Bronchial epithelial cell (primary cell): ENCODE measurements at places on chromosomes 16 and 17.

- no peak for DNase-seq
These were observed 2.6 kb downstream of the SLC16A6 start for GRCh38 chr17:68288375-68288774.

DNA sequence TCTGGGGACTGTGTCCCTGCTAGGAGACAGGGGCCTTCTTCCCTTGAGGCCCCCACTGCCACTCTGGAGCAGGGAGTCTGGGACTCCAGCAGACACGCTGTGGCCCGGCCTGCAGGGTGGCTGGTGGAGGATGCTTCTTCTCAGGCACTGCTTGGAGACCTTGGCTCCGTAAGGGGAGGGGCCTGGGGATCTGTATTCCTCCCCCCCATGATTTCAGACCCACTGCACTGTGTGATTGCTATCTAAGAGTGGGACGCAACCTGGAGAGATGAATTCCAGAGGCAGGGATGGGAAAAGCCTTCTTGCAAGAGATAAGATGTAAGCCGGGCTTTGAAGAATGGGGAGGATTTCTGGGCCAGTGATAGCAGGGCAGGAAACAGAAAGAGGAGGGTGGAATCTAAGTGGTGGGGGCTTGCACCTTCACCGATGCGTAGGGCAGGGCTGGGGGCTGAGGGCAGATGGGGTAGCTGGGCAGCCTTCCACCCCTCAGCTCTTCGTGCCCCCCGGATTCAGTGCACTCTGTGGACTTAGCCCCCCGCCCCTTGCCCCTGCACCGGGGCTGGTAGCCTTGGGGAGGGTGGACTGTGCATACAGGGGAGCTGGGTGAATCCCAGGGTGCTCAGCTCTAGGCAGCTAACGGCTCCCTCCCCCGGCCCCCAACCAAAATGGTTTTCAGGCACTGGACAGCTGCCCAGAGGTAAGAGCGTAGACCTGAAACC, 5.2 kb upstream of the GSE1 start:
- DNase-seq: no peak

DNA sequence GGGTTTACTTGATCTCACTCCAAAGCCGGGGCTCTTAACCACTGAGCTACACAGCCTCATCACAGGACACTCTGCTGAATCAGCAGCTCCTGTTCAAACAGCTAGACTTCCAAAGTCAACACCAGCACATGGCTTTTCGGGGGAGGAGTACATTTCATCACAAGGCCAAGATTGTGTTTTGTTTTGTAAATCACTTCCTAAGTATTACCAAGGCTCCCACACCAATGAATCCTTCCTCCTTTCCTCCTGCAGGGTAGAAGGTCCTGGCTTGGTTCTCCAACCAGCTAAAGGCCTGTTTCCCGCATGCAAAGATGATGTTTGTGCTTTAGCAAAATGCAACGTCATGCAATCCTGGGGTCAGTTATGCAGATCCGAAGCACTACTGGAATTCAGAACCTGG, 152.5 kb downstream of the XYLT1 start:
- DNase-seq: no peak

DNA sequence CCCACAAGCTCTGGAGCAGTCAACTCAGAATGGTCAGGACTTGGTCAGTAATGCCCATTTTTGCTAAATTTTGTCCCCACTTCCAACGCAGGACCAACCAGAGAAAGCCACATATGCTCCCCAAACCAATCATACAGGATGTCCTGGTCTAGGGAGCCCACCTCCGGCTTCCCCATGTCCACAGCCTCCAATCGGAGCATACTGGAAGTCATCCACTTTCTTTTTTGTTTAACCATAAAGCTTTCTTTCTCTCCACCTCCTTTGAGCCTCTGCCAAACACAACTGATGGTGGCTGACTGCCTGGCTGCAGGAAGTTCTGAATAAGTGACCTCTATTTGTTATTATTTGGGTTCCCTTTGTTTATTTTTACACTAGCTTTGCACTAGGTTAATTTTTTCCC, 549.1 kb downstream of the WWOX start:
- no peak for DNase-seq

DNA sequence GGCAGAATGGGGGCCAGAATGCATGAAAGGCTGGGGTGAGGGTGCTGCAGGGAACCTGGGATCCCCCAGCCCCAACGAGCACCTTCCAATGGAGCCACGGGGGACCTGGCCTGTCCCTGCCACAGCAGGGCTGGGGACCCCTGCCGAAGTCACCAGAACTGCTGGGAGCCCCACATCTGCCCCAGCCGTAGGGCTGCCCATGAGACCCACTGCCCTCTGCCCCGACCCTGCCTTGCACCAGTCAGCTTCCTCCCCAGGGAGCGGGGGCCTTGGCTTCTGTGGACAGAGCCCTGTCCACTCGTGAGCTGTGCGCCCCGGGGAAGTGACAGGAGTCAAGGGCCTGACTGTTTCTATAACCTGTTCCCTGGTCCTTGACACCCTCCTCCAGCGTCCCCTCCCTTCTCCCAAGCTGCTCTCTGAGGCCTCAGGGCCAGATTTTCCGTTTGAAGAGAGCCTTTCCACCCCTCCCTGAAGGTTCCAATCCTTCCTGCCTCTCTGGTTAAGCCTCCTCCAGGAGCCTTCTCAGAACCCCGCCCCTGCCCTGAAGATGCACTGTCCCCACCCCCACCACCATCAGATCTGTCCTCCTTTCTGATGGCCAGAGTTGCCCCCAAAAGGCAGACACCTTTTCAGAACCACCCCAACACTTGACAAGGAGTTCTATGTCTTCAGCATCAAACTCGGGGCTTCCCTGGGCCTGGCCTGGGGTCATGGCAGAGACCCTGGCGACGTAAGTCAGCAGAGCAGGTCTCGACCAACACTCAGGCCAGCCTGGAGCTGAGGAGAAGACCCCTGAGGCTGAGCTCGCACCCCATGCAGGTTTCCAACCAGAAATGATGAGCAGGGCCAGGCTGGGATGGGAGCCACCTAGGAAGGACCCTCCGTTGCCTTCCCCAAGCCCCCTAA, 10.7 kb upstream of the PRR29 start:
- no peak for DNase-seq

GRCh38 chr17:5468075-5468473, 708 bp downstream of the DHX33 start:
- peak; percentile 7 for DNase-seq

- no peak for DNase-seq
These were observed 44.0 kb upstream of the NACA2 start for GRCh38 chr17:61634942-61635538.

DNA sequence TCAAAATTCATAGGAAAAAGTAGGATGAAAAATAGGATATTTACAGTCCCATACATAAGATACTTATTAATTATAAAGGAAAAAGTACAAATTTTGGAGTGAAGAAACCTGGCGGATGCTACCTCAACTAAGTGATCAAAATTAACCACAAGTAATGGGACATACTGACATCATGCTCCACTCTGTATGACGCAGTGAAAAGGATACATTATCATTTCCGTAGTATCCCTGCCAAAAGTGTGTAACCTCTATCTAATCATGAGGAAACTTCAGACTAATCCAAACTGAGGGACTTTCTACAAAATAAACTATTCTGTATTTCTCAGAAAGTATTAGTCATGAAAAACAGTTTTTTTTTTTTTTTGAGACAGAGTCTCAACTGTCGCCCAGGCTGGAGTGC, 60.5 kb downstream of the TRIM37 start:
- DNase-seq: no peak

DNA sequence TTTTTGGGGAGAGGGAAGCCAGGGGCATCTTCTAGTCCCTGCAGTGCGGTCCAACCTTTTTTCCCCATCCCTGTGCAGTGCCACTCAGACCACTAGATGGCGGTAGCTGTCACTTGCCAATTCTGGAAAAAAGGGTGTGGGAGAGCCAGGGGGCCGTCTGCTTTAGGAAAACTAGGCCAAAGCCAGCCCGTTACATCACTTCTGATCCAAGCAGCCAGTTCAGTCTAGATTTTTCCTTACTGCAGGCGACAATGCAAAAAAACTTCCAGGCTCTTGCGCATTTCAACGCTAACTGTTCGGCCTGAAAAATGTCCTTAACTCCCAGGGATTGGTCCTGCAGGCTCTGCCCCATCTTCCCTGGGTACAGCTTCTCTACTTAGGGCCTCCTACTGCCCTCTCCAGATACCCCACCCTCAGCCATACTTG, 69.2 kb upstream of the CES5A start:
- peak; percentile 22 for DNase-seq
